ENCODE measurements at places on chromosomes 6 and 20. TPM values are rescaled to one million over a fixed set of nuclear protein-coding genes. Genes with fewer than 3 reads are reported as not detected.

Gene GPR63
- 1.4 TPM for total RNA-seq

Gene DDX43
- 0.94 TPM for total RNA-seq

- no peak for DNase-seq
These were observed 399.7 kb upstream of the ADGRB3 start for GRCh38 chr6:68235326-68235784.

- DNase-seq = no peak
These were observed 29.6 kb upstream of the NOL4L start for GRCh38 chr20:32614772-32615171.

DNA sequence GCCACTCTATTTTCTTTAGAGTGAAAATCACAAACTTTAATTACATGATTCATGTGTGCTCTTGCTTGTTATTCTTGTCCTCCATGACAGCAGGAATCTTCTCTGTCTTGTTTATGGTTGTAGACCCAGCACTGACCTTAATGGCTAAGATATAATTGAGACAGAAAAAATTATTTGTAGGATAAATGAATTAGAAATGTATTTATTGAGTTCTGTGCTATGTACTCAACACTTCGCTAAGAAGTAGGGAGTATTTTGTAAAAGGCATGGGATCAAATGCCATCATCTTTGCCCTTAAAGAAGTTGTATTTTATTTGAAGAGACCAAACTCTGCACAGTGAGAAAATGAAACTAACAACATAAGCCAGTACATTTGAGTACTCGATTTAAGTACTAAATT is 71.2 kb downstream of the CBLN4 start:
- DNase-seq = no peak

- DNase-seq = no peak
These were observed 136.1 kb downstream of the TFAP2A start for GRCh38 chr6:10278746-10279145.

Measured in ureter (tissue), 1 donor.